ENCODE measurements at places on chromosomes 4 and X. TPM values are rescaled to one million over a fixed set of nuclear protein-coding genes. Genes with fewer than 3 reads are reported as not detected.

DNA sequence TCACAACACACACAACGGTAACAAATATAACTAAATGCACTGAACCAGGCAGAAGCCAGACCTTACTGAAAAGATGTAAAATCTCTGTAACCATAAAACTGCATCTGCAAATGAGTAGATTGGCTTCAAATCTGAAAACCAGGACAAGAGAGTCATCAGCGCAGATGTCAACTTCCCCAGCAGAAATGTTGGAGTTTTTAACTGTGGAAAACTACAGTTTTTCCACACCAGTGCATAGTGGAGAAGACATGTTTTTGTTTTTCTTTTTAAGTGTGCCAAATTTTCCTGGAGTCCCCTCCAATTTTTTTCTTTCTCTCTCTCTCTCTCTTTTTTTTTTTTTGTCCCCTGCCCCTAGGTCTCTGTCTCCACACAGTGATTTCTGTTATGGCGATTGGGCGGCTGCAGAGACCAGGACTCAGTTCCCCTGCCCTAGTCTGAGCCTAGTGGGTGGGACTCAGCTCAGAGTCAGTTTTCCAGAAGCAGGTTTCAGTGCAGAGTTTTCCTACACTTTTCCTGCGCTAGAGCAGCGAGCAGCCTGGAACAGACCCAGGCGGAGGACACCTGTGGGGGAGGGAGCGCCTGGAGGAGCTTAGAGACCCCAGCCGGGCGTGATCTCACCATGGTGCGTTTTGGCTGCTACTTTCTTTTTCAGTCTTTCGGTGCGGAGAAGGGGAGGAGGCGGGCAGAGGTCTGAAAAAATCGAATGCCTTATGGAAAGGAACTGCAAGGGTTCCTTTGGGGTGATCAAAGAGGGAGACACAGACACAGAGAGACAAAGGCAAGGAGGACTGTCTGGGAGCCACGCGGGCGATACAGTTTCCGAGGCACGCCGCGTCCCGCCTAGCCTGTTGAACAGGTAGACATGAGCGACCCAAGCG is at the start of gene GUCY1A1:
TSS of gene GUCY1A1 (plus strand) at position 505 of the 878 bp plus-strand sequence. CDS start 30,020 bp downstream, outside the sequence.
- DNase-seq: peak; percentile 76

DNA sequence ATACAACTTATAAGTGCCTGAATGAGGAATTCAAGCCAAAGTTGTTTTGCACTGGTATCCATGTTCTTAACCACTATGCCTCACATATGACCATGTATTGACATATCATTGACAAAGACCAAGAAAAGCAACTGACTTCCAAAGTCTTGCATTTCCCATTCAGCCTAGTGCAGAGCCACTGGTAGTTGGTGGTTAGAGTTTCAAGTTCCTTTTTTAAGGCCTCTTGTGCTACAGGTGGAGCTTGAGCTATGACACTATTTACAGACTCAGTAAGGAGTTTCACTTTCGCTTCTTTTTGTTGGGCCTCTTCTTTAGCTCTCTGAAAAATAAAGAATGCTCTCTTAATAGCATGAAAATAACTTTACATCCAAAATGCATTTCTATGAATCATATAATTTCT is 763.0 kb downstream of the DMD start:
- DNase-seq: peak; percentile 1

DNA sequence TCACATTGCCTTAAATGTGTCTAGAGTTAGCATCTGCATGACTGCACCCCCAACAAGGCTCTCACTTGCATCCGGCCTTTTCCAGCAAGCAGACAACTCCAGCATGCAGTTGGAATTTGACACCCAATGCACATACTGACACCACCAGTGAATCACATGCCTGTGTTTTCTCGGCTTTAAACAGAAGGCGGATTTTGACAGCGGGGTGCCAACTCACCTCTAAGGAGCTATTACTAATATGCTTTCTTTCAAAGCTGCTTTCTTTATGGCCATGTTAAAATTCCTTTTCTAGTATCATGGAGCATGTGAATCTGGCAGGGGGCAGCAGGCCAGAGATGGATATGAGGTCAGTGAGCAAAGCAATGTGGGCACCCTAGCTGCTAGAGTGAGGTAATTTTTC is 78.0 kb upstream of the CLNK start:
- DNase-seq: peak; percentile 14

DNA sequence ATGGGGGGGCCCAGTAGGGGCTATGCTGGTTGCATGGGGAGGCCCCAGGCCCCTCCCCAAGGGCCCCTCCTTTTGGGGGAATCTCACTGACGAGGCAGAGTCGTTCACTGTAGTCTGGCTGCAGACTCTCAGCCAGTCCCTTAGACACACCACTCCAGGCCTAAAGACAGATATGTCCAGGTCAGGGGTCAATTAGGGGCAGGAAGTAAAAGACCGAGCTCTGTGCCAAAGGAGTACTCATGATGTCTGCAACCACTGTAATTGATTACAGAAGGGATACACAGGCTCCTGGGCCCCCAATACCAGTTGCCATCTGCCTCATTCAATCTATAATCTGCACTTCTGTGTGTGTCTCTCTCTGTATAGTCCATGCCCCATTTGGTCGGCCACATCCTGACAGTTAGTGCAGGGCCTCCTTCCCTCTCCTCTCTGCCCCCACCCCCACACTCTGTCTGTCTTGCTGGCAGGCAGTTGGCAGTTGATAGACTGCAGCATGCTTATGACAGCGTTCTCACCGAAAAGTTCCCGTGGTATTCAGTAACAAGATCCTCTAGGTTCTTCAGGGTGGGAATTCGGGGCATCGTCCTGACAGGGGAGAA is 1.3 kb upstream of the CXorf65 start:
- peak; percentile 38 for DNase-seq

Gene MAGEA11
- 0.82 TPM for total RNA-seq

Gene COX7B2
- not detected for total RNA-seq

Gene VAMP7
- 31.3 TPM for total RNA-seq

Gene RHOXF2B
- not detected for total RNA-seq

DNA sequence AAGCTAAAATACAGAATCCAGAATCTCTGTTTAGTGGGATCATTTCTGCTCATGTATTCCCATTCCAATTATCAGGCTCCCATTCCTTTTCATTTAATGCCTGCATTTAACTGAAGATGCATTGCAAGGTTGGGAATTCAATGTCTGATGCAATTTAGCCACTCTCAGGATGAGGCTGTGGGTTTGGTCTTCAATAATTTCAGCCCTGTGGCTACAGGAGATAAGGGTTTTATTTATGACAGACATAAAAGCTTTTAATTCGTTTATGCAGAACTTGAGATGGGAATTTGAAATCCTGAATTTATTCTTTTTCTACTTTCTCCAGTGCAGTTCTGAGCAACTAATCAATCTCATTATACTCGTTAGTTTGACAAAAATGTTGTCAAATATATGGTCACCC is 1225.9 kb downstream of the PCDH18 start:
- DNase-seq: no peak

DNA sequence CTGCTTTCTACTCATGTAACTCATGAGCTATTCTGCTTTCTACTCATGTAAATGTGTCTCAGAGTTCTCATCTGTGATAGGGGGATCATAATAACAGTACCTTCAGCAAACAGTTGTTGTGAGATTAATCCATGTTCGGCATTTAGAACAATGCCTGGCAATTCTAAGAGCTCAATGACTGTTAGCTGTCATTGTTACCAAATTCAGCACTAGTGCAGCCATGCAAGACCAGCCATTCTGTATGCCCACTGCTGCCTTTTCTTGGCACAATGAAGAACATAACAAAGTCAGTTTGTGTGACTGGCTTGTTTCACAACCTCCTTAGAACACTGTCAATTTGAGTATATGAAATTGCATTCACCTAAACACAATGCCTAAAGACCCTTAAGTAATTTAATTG is 163.2 kb downstream of the ANK2 start:
- DNase-seq: no peak

GRCh38 chrX:39576041-39576872 is 521.5 kb downstream of the BCOR start:
- peak; percentile 42 for DNase-seq
